Smooth muscle cell of the brain vasculature (primary cell): ENCODE measurements at places on chromosomes 16 and 17.
A peak's percentile ranks its signal among the peaks of the same experiment; 100 is the strongest.

- DNase-seq: peak; percentile 43
These were observed 22.0 kb upstream of the USP10 start for GRCh38 chr16:84677849-84678248.

DNA sequence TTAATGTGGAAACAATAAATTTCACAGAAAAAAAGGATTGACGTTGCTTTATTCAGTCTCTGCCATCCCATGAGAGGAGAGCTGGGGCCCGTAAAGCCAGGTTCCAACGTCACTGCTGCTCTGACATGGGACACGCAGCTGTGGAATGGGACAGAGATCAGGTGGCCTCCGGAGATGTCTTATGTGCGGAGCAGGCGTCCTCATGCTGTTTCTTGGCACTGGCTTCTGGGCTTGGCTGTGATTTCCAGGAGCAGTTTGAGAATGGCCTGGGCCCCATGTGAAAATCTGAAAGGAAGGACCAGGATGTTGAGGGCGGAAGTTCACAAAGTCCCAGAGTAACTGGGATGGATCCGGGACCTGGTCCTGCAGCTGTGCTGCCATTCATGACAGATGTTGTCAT, 32.4 kb downstream of the NDEL1 start:
- no peak for DNase-seq

GRCh38 chr17:36697903-36698530, 96.6 kb downstream of the MRM1 start:
- DNase-seq: no peak

- DNase-seq: no peak
These were observed 297.5 kb downstream of the XYLT1 start for GRCh38 chr16:17173281-17173680.

- DNase-seq: no peak
These were observed 93.9 kb downstream of the CEP112 start for GRCh38 chr17:66098040-66098439.

- DNase-seq: no peak
These were observed 47.0 kb downstream of the SLC7A5 start for GRCh38 chr16:87822108-87822970.

DNA sequence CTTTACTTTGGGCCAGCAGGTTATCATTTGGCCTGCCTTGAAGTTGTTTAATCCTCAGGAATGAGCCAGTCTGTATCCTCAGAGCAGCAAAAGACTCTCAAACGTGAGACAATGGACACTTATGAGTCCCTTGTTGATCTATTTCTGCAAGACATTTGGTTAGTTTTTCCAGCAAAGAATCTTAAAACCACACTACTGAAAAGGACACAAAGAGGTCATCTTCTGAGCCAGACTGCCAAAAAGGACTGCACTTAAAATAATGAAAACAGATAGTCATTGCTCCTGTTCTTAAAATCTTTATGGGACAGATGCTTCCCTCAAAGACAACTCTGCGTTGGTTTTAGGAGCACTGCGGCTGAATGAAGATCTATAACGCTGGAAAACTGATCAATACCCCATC, 205.7 kb upstream of the PSMD7 start:
- no peak for DNase-seq

- no peak for DNase-seq
These were observed 2.5 kb downstream of the P2RX1 start for GRCh38 chr17:3913531-3914311.

GRCh38 chr16:29789775-29790182, 772 bp upstream of the KIF22 start:
- no peak for DNase-seq

- no peak for DNase-seq
These were observed 169.9 kb downstream of the CYB561 start for GRCh38 chr17:63275971-63276745.

- DNase-seq: peak; percentile 21
These were observed 419.4 kb downstream of the SOX9 start for GRCh38 chr17:72539981-72540897.
